ENCODE measurements at places on chromosomes 2 and 18.

- DNase-seq: peak; percentile 46
Measured at GRCh38 chr2:200860092-200860795, 4.2 kb downstream of the CLK1 start.

- no peak for DNase-seq
Measured at GRCh38 chr18:77750006-77750405, 500.4 kb downstream of the GALR1 start.

- DNase-seq: peak; percentile 46
Measured at GRCh38 chr2:68272246-68272994, 20.1 kb upstream of the PPP3R1 start.

GRCh38 chr18:58900015-58900649, 35.5 kb downstream of the ZNF532 start:
- DNase-seq: no peak

DNA sequence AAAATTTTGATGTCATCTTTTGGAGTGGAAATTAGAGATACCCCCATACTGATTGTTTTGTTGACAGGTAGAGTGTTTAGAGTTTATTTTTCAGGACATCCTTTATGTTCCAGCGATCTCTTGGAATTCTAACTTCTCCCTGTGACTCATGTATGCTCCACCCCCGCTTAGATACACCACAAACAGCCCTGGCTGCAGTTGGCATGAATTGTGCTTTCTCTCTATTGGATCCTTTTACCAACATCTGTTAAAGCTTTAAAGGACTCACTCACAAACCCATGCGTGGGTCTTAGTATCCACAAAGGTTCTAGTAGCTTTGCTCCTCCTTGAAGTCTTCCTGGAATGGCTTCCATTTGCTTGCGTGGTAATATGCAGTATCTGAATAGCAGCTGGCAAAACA, 409.5 kb upstream of the POU3F3 start:
- DNase-seq: no peak

GRCh38 chr2:224691563-224691962, 24.6 kb downstream of the CCDC195 start:
- no peak for DNase-seq

DNA sequence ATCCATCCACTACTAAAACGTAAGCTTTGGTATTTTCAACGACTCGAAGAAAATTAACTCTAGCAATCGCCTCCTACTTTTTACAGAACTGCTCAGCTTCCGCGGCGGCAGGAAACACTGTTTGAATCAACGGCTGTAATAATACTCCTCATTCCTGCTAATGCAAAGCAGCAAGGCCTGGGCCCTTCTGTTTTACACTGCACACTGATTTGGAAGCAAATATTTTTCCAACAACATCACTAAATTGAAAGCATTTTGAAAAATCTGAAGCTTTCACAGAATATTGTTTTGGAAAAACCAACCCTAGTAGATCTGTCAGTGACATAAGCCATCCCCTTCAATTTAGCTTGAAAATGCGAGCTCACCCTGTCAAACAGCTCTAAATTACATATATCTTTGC, 261.2 kb downstream of the TXNL1 start:
- no peak for DNase-seq

GRCh38 chr2:94956797-94957391, 68.6 kb upstream of the MAL start:
- DNase-seq: peak; percentile 52

- DNase-seq: no peak
Measured at GRCh38 chr2:204004912-204005311, 68.3 kb downstream of the ICOS start.

DNA sequence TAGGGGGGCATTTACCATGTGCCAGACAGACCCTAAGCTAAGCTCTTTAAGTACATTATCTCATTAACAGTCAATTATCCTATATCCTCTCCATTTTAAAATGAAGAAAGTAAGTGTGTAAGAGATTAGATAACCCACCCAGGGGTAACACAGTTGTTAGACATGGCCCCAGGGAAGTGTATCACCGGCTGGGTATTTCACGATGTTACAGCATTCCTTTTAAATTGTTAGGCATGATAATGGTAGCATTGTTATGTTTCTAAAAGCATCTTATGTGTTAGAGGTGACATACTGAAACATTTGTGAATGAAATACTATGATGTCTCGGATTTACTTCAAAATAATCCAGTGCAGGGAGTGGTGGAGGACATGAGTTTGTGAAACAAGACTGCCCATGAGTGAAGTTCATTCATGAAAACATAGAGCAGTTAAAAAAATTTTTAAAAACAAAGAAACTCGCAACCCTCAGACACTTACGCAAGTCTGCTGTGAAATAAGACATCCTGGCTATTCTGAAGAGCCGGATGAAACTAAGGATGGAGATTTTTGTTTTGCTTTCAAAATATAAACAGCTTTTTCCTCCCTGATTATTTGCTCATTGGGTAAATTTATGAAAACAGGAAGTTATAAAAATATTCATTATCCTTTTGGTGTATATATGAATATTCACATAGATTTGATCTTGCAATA, 54.9 kb downstream of the IL1RL2 start:
- peak; percentile 20 for DNase-seq

DNA sequence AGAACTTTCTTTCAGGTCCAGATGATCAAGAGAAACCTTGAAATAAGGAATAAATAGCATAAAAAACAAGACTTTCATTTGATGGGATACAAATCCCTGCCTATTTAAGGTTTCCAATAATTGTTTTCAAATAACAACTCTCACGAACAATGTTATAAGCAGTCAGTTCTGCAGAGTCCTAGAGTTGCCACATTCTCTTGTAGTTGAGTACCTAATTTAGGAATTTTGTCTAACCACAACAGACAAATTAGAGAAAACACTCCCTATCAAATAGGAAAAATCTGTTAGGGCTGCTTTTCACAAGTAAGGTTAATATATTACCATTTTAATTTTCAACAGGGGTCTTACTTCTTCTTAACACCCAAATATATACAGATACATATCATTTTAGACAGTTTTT, 130.1 kb upstream of the CDH20 start:
- no peak for DNase-seq

DNA sequence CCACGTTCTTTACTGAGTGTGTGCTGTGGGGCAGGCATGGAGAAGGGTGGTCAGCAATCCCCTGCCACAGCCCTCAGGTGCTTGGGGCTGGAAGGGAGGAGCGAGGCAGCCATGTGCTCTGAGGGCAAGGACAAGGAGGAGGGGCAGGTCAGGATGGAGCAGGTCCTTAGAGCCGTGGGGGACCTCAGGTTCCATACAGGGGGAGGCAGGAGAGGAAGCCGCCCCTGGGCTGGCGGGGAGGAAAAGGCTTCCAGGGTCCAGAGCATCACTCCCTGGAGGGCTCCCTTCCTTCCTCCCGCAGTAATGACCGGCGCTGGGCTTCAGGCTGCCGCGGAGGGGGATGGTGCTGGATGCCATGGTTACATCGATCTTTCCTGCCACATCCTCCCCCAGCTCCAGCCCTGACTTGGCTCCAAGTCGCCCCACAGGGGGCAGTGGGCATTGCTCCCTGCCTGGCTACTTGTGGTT, 6.6 kb downstream of the GAREM2 start:
- no peak for DNase-seq

GRCh38 chr18:13051950-13052349, 60.8 kb downstream of the CEP192 start:
- peak; percentile 48 for DNase-seq

DNA sequence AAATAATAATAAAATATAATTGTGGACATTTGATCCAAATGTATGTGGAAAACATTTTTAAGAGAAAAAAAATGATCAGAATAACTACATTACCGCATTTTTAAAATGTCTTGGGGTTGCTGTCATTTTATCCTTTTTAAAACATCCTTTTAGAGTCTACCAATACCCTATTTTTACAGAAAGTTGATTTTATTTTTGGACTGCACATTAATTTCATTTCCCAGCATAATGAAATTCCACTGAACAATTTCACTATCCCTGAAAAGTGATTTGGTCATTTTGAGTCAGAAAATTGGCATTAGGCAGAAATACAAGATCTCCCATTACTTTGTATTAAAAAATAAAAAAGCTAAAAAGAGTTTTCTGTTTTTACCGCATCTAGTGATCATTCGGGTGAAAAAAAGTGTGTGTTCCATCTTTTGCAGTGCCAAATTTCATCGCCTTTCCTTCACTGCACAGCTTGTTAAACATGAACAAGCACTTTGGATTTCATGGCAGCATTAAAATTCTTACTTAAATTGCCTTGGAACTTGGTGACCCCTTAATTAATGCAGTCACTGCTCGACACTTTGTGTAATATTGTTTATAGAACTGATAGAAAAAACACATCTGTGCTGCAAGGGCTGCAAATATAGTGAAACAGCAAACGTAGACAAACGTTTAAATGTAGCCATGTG, 611.7 kb downstream of the TSN start:
- no peak for DNase-seq

DNA sequence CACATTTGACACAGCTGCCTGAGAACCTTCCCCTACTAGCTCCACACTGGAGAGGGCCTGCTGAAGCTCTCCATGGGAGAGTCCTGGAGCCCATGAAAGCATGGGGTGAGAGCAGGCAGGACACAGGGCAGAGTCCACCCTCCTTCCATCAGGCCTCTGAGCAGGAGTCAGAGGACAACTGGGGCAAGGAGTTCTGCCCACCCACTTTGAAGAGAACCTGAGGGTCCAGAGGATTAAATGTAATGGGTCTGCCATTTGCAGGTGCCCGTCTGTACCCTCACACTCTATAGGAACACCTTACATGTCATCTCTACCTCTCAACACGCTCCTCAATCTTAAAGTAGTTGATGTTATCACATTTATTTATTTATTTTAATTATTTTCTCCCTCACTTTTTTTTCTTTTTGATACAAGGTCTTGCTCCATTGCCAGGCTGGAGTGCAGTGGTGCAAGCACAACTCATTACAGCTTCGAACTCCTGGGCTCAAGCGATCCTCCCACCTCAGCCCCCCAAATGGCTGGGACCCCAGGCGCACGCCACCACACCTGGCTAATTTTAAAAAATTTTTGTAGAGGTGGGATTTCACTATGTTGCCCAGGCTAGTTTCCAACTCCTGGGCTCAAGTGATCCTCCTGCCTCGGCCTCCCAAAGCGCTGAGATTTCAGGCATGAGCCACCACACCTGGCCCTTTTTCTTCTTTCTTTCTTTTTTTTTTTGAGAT, 10.2 kb downstream of the ADRA2B start:
- DNase-seq: no peak

DNA sequence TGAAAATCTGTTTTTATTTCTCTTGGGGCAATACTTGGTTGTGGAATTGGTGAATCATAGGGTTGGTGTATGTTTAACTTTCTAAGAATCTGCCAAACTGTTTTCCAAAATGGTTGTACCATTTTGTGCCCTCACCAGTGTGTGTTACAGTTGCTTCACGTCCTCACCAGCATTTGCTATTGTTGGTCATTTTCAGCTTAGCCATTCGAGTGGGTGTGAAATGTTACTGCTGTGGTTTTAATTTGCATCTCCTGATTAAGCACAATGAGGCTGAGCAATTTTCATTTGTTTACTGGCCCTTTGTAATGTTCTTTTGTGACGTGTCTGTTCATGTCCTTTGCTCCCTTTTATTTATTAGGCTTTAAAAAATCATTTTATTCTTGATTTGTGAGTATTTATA, 49.7 kb downstream of the FOSL2 start:
- no peak for DNase-seq

- DNase-seq: peak; percentile 37
Measured at GRCh38 chr2:64617631-64618151, 36.0 kb downstream of the SERTAD2 start.

All from suppressor macrophage treated with lipopolysaccharide for 1 hour (primary cell).